ENCODE measurements at places on chromosomes 13 and 19.

GRCh38 chr19:28184997-28185396 lies 1028.0 kb downstream of the UQCRFS1 start:
- DNase-seq: no peak

GRCh38 chr19:30651691-30652090 lies 279.5 kb downstream of the ZNF536 start:
- no peak for DNase-seq

DNA sequence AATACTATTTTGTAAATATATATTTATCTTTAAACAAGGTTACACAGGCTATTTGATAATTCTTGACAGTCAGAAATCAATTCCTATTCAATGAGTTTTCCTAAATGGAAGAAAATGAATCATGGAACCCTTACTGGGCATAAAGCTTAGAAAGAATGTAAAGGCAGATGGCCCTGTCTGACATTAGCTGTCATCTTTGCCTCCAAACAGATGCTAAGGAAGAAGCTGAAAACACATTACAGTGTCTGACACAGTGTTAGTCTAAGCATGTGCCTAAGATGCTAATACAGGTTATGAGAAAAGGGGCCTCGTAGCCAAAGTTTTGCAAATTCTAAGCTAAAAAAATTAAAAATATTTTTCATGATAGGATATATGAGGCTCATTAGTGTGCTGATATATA lies 112.8 kb downstream of the ITGBL1 start:
- no peak for DNase-seq

- no peak for DNase-seq
Measured at GRCh38 chr19:4722671-4723594, 709 bp downstream of the DPP9 start.

DNA sequence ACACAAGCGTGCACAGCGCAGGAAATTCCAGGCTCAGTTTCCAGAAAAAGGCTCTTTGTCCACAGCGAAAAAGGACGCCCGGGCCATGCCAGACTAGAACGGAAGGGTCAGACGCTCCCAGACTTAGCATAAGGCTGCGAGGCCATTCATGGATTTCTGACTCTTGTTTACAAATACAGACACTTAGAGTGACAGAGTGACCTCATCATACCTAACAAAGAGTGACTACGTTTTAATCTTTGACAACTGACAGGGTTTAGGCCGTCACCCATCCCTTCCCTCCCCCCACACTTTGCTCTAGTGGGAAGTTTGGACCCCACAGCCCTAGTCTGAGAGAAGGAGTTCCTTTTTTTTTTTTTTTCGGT lies 418 bp upstream of the ZNF709 start:
- DNase-seq: no peak

- no peak for DNase-seq
Measured at GRCh38 chr19:9868983-9869617, 34.0 kb downstream of the PIN1 start.

All from NCI-H345 (cell line).